Activated CD4-positive, alpha-beta T cell treated with anti-CD3 and anti-CD28 coated beads for 1 hour (primary cell): ENCODE measurements at places on chromosomes 2 and 18.
A peak's percentile ranks its signal among the peaks of the same experiment; 100 is the strongest.

DNA sequence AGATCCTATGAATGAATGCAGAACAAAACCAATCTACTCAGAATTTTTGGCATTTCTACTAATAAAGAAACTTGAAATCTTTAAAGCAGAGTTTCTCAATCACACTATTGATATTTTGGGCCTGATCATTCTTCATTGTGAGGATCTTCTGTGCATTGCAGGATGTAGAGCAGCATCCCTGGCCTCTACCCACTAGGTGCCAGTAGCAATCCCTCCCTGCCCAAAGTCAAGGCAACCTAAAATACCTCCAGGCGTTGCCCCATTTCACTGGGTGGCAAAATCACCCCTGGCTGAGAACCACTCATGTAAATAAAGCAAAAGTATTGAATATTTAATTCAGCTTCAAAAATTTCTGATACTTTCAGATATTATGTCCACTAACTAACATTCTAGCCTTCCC, 213.0 kb downstream of the SP3 start:
- no peak for DNase-seq

DNA sequence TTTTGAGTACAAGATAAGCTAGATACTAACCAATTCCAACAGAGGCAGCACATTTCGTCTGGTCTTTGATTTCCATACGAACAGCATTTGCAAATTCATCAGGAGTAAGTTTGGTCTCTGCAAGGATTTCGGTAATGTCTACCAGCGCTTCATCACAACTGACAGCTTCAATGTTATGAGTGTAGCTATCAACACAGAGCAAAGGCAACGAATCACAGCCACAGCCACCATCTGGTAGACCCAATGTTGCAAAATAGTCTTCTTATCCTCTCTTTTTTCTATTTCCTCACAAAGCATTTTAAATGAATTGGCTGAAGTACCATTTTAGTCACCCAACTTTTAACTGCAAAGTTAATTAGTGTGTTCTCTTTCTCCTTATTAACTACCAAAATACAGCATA, 68.3 kb downstream of the REV1 start:
- no peak for DNase-seq

- peak; percentile 9 for DNase-seq
These were observed 241.2 kb upstream of the TANK start for GRCh38 chr2:160918906-160919503.

DNA sequence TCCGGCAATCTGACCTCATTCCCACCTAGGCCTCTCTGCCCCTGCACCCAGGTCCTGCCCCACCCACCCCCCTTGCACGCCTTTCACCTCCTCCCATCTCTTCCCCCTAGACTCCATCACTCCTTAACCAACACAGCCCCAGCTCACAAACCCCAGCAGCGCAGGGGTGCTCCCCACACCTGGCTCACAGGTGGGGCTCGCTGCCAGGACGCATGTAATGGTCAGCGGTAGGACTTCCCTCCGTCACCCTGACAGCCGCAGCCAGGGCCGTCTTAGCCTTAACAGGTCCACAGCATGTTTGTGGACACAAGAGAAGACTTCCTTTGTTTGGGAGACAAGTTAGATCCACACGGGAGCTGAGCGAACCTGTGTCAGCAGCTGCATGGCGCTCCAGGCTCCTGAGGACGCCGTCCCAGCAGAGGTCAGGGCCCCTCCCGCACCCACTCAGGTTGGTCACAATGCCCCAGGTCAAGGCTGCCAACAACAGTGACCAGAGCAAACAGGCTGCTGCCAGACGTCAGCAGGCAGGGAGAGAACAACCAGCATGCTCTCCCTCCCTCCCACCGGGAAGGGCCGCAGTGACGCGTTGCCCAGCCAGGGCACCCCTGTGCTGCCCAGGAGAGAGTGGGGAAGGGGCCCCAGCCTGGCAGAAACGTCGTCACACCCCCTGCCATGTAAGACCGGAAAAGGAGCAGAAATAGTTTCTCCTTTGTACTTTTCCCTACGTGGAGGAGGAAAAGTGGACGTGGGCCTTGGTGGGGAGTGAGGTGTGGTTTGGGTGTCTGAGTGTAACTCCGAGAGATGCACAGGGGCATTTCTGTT, 68.0 kb downstream of the PXDN start:
- no peak for DNase-seq

DNA sequence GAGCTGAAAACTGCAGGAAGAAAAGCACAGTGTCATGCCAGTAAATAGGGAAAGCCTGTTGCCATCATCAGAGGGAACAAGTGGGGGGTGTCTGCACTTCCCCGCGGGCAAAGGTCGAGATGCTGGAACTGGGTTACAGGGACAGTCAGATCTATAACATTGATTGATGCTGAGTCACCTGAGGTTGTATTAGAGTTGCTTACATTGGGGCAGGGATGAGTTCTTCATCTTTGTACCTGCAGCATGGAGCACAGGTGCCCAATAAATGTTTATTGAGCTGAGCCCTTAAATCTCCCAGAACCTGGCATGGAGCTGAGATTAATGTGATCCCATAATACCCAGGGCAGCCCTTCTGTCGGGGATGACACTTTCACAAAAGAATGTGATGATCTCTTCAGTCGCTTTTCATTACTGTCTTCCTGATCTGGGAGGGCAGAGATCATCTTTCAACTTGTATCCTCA, 5.9 kb upstream of the RNF152 start:
- no peak for DNase-seq
